ENCODE measurements at places on chromosomes 5 and 9.

DNA sequence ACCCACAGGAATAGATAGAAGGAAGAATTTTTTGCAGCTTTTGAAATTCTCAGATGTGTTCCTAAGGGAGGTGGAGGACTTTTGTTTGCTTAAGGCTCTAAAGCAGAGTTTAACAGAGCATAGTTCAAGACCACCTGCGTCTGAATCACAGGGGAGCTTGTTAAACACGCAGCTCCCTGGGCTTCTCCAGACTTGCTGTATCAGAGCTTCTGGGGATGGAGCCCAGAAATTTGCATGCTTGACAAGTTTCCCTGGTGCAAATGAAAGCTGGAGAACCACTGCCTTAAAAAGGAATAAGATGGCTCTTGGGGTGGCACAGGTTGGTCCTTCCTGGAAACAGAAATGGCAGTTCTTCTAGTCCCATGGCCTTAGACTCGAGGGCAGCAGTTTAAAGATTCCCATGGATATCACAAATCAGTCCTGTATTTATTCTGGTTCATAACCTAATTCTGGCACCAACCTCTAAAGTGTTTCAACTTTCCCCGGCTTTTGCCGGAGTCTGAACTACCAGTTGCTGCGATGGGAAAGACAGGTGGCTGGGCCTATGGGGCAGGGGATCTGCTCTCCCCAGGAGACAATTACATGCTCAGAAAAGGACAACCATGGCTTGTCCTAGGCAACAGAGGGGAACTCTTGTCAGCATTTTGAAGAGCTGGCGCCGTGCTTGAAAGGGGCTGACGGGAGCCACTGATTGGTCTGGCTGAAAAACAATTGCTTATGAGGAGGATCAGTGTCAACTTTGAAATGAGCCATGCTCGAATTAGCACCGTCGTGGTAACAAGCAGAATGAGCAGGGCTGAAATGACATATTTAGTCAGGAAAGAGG is 599.6 kb downstream of the CCDC171 start:
- no peak for DNase-seq

DNA sequence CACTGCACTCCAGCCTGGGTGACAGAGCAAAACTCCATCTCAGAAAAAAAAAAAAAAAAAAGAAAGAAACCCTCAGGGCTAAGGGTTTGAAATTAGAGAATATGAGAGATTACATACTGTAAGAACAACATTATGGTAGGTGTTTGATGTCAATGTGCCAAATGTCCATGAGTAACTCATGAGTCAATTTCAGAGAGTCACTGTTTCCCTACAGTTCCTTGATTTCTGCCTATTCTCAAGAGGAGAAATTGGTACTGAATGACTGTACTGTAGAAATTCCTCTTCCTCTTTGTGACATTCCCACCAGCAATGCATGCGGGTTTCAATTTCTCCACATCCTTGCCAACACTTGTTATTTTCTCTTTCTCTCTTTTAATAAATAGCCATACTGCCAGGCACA is 35.2 kb downstream of the MARVELD2 start:
- no peak for DNase-seq

DNA sequence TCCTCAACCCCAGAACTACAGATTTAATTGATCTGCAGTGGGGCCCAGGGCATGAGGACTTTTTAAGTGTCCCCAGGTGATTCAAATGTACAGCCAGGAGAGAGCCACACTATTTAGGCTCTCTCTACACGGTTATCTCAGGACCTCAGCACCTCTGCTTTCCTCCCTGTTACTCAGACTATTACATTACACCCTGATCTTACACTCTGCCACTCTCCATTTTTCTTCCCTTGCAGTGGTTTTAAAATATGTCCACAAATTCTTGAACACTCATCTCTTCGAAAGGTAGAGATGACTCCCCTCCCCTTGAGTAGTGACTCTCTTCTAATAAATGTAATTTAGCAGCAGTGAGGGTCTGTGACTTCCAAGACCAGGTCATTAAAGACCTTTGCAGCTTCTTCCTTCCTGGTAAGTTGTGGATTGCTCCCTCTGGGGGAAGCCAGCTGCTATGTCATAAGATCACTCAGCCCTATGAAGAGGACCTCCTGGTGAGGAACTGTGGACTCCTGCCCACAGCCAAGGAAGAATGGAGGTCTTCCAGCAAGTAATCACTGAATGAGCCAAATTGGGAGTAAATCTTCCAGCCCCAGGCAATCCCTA is 87.5 kb upstream of the SSBP2 start:
- DNase-seq: peak; percentile 76

GRCh38 chr9:132638240-132638639 is 31.5 kb downstream of the DDX31 start:
- no peak for DNase-seq

- no peak for DNase-seq
Measured at GRCh38 chr5:7671381-7671993, 179.4 kb downstream of the CFAP90 start.

DNA sequence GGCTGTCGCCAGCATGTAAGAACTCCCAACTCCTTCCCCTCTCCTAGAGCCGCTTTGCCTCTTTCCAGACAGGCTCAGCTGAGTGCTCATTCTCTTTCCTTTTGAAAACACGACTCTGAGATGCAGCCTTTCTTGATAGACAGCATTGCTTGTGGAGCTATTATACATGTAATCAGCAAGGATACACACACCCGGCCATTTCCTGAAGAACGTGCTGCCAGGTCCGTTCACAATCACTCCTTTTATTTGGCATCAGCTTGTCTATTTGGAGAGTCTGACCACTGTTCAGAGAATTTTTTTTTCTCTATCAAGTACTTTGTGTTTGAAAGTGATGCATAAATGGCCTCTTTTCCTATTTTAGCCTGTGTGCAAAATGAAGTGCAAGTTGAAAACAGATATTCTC is 328.7 kb downstream of the MARCHF11 start:
- DNase-seq: no peak

GRCh38 chr5:178454303-178454702 is 135.9 kb downstream of the COL23A1 start:
- DNase-seq: no peak
